ENCODE measurements at places on chromosomes 3 and 15.

GRCh38 chr3:130389743-130390478, 44.4 kb downstream of the COL6A5 start:
- DNase-seq, result no peak

DNA sequence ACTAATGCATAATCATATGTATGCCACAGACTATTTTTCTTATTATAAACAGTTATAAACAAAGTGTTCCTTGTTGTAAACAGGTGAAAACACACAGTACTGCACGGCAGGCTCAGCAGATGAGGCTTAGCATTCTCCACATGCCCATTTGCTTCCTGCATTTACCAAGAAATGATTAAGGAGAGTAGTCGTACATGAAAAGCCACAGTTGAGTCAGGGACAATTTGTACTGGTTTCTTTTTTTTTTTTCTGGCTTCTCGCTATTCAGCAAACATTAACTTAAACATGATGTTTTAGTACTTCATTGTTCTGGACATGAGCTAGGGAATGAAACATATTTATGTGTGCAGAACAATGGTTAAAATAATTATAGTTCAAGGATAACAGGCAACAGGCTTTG, 63.4 kb downstream of the GHSR start:
- DNase-seq, result no peak

DNA sequence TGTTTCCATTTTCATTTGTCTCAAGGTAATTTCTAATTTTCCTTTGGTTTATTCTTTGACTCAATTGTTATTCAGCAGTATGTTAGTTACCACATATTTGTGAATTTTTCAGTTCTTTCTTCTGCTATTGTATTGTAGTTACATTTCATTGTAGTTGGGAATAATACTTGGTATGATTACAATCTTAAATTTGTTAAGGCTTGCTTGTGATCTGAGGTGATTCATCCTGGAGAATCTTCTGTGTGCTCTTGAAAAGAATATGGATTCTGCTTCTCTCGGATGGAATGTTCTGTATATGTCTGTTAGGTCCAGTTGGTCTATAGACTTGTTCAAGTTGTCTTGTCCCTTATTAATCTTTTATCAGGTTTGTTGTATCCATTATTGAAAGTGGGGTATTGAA, 63.4 kb upstream of the VEPH1 start:
- DNase-seq, result no peak

DNA sequence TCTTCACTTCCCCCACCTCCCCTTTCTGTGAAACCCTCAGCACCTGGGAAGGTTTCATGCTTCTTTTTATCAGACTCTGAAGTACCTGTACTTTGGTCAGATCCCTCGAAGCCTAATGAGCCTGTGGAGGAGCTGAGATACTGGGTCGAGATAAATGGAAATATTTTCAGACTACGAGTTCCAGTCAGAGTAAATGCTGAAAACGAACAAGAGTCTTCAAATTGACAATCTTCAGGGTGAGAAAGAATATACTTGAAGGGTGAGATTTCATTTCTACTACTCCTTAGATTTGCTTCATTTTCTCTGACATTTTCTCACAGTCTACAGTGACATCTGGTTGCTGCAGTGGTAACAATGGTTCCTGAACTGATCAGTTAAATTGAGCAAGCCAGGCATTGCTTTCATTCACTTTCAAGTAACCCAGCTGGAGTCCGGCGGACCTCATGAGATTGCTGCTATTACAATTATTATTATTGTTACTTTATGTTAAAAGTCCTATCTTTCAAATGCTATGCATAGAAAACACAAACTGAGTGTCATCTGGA, 337.2 kb downstream of the VGLL3 start:
- no peak for DNase-seq

- no peak for DNase-seq
Observed at GRCh38 chr15:88982304-88982945, 69.2 kb upstream of the MFGE8 start.

DNA sequence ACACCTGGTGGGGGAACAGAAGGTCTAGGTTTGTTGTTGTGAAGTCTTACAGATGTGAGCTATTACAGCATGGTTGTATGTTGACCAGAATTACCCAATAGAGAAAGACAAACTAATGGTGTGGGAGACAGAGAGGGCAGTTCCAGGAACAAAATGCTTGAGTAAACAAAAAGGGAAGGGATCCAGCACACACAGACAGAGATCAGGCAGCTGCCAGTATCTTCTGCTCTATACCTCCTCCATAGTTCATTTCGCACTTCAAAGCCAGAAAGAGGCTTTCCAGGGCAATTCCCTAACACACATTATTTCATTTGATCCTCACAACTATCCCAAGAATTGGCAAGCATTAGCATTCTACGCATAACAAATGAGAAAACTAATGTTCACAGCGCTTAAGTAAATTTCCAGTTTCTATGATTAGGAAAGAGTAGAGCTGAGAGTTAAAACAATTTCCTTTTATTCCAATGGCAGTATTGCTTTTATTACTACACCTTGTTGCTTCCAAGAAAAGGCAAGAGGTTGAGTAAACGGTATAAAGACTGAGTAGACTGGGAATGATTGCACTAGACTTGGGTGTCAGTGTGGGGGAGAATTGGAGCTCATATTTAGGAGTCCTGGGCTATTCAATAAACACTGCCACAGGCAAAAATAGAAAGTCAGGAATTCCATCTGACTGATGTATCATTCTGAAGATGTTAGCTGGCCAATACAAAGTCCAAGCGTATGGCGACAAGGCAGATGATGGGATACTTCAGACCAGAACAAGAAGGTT, 39.7 kb upstream of the ZNF280D start:
- no peak for DNase-seq

DNA sequence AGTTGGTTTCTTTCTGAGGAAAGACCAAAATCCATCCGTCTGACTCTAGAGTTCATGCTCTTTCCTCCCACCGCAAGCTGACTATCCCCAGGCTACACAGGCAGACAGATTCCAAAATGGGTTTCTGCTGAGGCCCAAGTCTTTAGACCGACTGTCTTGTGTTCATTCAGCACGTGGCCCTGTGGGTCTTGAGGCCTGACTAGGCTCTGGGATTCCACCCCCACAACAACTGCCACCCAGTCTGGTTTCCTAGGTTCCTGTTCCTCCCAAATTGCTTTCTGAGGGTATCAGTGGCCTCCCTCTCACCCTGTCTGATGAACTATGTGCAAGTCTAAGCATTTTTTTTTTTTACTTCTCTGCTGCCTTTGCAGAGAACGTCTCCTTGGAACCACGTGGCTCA, 67.7 kb downstream of the CYP19A1 start:
- DNase-seq, result no peak

DNA sequence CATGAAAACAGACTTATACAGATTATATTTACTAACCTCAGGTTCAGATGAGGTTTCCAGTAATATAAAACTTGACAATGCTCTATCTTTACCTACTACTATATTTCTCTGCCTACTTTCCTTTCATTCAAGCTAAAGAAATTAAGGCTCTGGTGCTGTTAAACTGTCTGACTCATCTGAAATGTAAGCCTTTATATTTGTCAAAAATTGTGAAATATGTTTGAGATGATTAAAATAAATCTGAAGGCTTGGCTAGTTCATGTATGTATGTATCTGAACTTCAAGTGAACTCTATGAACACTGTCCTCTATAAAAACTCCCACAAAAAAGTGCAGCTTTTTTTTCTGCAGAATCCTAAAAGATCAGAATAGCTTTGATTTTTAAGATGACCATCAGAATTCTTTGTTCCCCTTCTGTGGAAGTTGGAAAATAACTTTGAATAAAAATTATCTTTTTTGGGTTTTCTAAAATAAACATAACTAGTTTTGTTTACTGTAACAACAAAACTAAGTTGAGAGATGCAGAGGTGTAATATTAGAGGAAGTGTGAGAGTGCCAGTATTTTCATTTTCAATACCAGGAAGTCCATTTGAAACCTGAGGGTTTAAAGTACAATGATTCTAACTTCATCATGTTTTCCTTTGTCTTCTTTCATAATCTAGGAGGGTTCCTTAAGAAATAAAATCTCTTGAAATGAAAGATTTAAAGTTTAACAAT, 42.2 kb downstream of the ILDR1 start:
- DNase-seq, result no peak

- DNase-seq, result no peak
Observed at GRCh38 chr15:51307811-51308210, 30.6 kb downstream of the CYP19A1 start.
